ENCODE measurements at places on chromosomes 1 and 21.

GRCh38 chr1:101139130-101139529, 97.7 kb upstream of the S1PR1 start:
- no peak for DNase-seq

DNA sequence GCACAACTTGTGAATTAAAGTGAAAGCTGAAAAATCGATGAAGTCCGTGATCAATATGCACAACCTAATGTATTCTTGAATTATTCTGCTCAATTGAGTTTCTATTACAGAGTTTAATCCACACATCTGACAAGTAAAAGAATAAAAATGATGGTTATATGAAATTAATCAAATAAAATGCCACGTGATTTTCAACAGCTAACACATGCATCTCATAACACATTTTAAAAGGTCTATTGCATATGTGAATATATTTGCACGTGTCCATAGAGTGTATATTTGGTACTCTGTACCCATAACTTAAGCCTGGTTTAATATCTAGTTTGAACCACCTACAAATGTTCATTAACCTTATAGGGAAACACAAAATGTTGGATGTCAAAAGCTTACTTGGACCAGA, 266.2 kb downstream of the NTNG1 start:
- no peak for DNase-seq

GRCh38 chr21:25391777-25392176, 215.5 kb downstream of the MRPL39 start:
- no peak for DNase-seq

DNA sequence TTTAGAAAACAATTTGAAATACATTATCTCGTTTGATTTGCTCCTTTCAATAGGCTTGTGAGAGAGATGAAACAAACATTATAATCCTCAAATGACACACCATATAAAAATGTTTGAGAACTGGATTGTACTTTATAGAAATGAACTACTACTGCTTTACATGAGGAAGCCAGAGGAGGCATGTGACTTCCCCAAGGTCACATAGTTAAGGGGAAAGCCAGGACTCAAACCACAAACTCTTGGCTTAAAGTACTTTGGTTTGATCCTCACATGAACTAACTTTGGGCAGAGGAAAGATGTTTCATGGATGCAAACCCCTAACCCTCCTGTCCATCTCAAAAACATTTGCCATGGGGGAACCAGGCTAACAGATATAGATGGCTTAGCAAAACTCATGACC, 4.7 kb downstream of the ARHGEF11 start:
- no peak for DNase-seq

All from GOT3 (cell line).